ENCODE measurements at places on chromosomes 6 and 20. TPM values are rescaled to one million over a fixed set of nuclear protein-coding genes. Genes with fewer than 3 reads are reported as not detected.

DNA sequence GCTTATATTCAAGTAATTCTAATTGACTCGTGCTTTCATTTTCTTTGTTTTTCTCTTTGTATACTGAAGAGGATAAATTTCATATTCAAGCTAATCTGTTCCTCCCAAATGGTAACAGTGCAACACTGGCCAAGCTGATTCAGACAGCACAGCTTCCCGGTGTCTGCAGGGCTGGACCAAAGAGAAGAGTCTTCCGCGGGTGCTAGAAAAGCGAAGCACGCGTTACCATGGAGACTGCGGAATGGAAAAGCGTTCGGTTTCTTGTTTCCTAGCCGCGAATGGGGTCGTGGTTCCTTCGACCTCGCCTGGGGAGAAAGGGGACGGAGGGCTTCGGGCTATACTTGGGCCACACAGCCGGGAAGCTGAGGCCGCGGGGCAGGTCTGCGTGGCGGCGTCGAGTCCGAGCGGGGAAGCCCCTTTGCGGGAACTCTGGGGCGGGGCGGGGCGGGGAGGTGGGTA, 6.2 kb upstream of the ZNF311 start:
- peak; percentile 57 for DNase-seq

GRCh38 chr6:148885136-148885865, 138.5 kb downstream of the UST start:
- no peak for DNase-seq

- no peak for DNase-seq
These were observed 83.4 kb downstream of the ADGRB3 start for GRCh38 chr6:68718385-68719073.

DNA sequence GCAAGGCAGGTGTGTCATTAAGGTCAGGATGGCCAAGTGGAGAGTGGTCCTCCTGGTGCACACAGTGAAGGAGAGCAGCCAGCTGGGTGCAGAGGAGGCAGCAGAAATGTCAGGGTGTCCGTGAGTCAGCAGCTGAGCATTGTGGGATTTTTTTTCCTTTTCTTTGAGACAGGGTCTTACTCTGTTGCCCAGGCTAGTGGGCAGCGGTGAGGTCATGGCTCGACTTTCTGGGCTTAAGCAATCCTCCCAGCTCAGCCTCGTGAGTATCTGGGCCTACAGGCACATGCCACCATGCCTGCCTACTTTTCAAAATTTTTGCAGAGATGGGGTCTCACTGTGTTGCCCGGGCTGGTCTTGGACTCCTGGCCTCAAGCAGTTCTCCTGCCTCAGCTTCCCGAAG, 16.0 kb downstream of the ARID1B start:
- DNase-seq, result no peak

The CRISP2 gene
- total RNA-seq, result not detected

The RAET1L gene
- not detected for total RNA-seq

All from neural crest cell (in vitro differentiated cells).